ENCODE measurements at places on chromosomes 12 and 14.

DNA sequence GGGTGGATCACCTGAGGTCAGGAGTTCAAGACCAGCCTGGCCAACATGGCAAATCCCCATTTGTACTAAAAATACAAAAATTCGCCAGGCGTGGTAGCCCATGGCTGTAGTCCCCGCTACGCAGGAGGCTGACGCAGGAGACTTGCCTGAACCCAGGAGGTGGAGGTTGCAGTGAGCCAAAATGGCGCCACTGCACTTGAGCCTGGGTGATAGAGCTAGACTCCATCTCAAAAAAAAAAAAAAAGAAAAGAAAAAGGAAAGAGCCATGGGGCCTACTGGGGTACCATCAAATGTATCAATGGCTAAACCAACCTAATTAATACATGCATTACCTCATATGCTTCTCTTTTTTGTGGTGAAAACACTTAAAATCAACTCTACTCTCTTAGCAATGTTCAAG, 10.7 kb downstream of the TFCP2 start:
- no peak for DNase-seq

DNA sequence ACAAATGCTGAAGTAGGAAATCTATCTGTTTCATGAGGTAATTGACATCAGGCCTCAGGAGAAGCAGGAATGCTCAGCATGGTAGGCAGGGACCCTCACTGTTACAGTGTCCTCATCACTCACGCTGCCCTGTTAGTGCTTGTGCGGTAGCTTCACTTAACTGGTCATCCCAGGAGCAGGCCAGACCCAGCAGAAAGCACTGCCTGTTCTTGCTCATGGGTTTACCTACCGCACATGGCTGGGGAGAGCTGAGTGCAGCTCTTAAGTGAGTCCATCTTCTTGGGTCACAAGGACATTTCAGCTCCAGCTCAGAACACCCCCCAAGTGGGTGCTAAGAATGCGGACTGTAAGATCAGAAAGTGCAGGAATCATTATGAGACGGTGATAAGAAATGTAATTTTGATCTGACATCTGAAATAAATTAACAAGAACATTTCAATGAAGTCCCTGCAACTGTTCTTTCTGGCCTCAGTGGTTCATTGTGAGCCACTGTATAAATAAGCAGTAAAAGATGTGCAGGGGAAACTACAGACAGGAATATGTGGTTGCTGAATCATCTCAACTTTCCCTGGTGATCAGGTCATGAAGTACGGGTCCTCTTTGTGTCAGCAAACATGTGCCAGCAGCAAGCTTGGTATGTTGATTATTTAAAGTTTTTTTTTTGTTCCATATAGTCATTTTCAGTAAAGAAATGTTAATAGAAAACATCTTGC, 757.7 kb upstream of the TMEM132C start:
- no peak for DNase-seq

DNA sequence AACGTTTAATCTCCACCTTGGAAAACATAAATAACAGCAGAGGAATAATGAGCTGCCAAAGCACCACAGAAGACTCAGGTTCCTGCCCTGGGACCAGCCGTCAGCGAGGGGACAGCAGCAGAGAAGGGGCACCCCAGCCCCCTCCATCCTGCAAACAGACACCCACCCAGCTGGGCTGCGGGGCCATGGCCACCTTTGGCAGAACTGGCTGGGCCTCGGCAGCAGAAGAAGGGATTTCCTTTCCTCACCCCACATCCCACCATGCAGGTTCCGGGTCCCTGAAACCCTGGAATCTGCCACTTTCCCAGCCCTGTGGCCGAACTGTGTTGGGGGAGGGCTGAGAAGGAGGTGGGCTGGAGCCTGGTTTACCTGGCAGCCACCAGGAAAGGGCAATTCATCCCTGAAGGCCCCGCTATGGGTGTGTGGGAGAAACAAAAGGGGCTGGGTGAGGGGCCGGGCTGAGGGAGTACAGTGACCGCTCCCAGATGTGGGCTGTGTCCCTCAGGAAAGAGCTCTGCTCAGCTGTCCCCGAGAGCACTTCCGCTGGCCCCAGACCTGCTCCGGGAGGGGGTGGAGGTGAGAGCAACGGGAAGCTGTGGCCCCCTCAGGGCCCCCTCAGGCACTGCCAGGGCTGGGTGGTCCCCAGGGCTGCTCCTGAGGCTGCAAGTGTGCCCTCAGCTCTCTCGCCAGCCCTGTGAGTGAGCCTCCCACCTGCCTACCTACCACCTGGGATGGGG, 3.8 kb downstream of the PGF start:
- no peak for DNase-seq

GRCh38 chr14:39085933-39086332, 17.1 kb downstream of the SEC23A start:
- no peak for DNase-seq

GRCh38 chr12:60194678-60195077, 598.8 kb downstream of the SLC16A7 start:
- no peak for DNase-seq

DNA sequence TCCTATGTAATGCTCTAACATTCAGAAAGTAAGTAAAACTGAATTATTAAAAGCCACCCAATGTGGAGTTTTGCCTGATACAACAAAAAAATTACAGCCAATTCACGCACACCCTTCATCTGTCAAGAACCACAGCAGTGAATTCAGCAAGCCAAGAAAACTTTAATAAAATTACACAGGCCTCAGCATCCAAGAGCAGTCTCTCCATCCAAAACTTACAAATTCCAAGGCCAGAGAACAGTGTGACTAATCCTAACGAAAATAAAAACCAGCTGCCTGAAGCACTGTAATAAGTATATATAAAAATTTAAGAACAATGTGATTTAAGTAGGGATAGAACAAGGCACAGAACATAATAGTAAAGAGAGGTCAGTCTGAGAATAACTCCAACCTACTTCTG, 54.2 kb downstream of the SIX6 start:
- DNase-seq: no peak

DNA sequence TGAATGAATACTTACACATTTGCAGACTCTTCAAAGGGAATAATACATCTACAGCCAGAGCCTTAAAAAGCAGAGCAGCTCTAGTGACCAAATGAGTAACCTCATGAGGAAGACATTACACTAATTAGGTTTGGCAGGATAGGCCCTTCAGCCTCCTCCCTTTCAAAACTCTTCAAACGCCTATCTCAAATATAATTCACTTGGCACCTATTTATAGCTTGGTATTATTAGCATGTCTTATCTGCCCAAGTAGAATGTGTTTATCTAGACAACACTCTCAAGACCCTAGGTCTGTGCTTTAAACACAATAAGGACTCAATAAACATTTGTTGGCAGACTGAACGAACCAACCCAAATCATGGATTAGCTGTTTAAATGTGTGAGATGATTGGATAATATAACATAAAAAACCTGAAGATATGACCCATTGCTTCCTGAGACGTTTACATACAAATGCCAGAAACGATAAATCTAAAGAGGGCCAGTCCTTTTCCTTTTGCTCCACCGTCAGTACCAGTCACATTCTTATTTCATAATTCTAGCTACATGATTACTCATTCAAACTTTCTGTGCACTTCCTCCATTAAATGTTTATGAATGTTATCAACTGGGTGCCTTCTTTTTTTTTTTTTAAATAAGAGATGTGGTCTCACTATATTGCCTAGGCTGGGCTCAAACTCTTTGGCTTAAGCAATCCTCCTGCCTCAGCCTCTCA, 123.3 kb downstream of the CEP83 start:
- no peak for DNase-seq

DNA sequence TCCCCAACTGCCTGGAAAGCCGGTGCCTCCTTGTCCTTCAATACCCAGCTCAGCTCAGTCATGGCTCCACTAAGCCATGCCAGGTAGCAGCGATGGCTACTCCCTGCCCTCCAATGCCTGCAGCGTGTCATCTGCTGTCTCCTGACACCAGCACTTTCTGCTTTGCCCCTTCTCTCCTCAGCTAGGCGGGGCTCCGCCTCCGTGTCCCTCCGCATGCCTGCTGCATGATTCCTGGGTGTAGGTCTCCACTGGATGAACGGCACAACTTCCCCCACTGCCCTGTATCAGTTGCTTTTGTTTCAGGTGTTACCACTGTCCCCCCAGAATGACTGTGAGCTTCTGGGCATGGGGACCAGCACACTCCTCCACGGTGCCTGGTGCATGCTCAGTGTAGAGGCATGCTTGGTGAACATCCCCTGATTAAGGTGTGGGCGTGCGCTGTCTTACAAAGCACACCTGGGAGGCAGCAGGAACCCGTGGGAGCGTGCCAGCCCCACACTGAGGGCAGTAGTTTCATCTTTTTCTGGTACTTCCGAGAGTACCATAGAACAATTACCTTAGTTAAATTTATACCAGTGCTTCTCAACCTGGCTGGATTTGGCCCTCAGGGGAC, 179.4 kb upstream of the PRMT8 start:
- DNase-seq: no peak

GRCh38 chr12:49219417-49220026, 30.6 kb upstream of the TUBA1A start:
- no peak for DNase-seq

DNA sequence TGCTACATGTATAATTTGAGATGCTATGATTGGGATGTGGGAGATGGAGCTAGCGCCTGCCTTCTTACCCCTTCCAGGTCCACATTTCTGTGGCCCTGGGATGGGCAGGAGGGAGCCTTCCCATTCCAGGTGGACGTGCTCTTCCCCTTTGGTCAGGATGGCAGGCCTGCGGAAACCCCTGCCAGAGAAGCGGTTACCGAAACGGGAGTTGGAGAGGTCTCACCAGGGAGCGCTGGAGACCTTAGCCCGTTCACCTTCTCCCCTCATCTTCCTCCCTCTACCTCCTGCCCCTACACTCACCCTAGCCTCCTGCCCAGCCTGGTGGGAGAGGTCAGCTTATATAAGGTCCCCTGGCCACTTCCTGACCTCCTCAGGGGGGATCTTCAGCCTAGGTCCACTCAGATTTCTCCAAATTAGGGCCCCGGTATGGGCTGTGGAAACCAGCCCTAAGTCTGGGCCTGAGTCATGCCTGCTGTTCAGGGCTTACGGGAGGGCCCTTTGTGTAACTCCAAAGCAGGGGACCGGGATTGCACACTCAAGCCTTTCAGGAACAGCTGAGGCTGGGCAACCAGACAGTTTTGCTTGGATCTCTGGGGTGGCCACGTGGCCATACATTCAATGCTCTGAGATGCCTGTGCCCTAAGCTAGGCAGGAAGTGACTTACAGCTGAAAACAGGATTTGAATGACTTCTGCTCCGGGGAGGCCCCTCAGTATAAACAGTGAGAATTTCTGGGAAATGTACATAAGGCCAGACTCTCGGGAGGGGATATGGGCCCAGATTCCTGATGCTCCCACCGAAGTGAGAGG, 10.2 kb upstream of the MEG3 start:
- DNase-seq: no peak
